ENCODE measurements at places on chromosomes 16 and 17. TPM values are rescaled to one million over a fixed set of nuclear protein-coding genes. Genes with fewer than 3 reads are reported as not detected.

The TSEN54 gene
- 24.4 TPM for total RNA-seq

The TANGO6 gene
- 17.8 TPM for total RNA-seq

The ANKRD40CL gene
- not detected for total RNA-seq

The CACNG3 gene
- total RNA-seq: not detected

The LASP1 gene
- 319 TPM for total RNA-seq

The DNAAF8 gene
- 0.81 TPM for total RNA-seq

The P2RX1 gene
- not detected for total RNA-seq

The PARD6A gene
- total RNA-seq: 5.5 TPM
